ENCODE measurements at places on chromosomes 7 and 10.

- no peak for DNase-seq
Observed at GRCh38 chr10:13121500-13121854, 21.5 kb downstream of the OPTN start.

- no peak for DNase-seq
Observed at GRCh38 chr10:22666287-22667092, 47.9 kb downstream of the PIP4K2A start.

- no peak for DNase-seq
Observed at GRCh38 chr7:519484-520390, at the start of gene PDGFA. Gene PDGFA (minus strand): TSS chr7:519846. CDS start chr7:519001, 845 bp downstream.

DNA sequence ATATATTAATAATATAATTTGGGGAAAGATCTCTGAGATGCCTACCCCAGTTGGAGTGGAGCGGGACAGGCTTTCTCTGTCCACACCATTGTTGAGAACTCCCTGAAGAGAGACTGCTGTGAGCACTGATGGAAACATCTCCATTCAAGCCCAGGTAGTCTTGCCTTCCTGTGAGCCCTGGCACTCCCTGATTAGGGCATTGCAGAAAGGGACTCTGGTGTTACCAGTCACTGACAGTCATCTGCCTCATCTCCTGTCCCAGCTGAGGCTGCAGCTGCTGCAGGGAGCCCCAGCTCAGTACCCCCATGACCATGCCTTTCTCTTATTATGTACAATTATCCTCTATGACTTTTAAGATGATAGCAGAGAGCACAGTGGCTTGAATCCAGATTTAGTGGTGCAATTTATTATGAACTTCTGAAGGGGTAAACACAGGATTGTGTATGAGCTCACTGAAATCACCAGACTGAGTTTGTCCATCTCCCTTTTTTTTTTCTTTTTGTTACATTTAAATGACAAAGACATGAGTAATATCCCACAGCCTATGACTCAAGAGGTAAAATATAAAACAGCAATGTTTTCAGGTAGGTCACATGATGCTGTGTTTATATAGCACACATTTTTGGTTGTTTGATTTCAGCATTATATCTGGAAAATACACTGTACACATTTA lies 236.9 kb downstream of the SLC25A13 start:
- no peak for DNase-seq

DNA sequence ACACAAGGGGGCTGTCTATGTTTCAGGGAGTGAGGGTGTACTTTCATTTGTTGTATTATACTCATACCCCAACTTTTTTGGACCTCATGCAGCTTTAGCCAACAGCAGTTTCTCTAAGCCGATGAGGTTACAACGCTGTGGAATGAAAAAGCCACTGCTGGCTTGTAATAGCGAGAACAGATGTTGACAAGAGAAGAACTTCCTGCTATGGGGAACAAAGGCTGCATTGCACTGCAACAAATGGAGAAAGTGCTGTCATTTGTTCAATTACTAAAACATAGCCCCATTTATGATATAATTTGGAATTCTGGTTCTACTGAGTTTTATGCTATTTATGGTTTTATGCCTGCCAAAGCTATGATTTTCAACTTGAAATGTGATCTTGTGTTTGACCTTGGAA lies 104.2 kb upstream of the TMEM72 start:
- no peak for DNase-seq

DNA sequence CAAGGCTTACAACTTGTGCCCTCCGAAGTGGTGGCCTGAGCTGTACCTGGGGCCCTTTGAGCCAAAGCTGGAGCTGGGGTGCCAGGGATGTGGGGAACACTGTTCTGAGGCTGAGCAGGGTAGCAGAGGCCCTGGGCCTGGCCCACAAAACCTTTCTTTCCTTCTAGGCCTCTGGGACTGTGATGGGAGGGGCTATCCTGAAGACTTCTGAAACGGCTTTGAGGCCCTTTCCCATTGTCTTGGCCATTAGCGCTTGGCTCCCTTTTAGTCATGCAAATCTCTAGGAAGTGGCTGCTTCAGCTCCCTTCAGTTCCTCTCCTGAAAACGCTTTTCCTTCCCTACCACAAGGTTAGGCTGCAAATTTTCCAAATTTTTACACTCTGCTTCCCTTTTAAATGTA lies 16.8 kb upstream of the CRYGN start:
- DNase-seq: no peak

DNA sequence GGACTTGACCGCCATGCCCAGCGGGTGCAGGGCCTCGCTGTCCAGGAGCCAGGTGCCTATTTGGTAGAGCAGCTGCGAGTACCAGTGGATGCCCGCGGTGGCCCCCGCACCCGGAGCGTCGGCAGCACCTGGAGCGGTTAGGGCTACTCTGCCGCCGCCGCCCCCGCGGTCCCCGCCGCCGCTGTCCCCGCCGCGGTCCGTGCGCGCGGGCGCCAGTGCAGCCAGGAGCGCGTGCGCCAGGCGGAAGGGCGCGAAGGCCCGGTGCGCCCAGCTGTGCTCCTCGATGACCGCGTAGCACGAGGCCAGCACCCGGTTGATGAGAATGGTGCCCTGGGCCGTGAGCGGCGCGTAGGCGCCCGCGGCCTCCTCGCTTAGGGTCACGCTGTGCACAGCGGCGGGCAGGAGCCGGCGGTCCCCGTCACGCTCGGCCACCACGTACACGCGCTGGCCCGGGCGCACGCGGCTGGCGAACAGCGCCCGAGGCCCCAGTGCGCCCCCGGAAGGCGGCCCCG lies 9.3 kb downstream of the SHH start:
- DNase-seq: no peak

- no peak for DNase-seq
Observed at GRCh38 chr7:37771342-37771741, 77.1 kb upstream of the NME8 start.

DNA sequence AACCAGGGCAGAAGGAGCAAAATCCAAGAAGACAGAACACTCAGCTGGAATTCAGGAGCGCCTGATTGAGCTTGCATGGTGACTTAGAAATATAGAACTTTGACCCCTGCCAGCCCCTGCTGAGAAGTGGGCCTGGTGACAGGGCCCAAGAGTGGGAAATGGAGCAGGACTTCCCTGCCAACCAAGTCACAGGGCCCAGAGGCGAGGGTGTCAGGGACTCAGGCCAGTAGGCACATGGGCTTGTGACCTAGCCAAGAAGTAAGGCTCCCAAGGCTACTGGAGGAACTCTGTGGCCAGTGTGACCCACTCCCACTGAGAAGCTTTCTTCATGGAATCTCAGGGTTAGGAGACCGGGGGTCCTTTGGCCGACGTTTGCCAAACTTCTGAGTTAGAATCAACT lies 31.9 kb downstream of the LRRC20 start:
- no peak for DNase-seq

- DNase-seq: no peak
Observed at GRCh38 chr7:112908086-112908485, 117.9 kb upstream of the TMEM168 start.

- no peak for DNase-seq
Observed at GRCh38 chr7:39686261-39686924, 63.0 kb downstream of the RALA start.

- DNase-seq: no peak
Observed at GRCh38 chr7:73850781-73851207, 8.5 kb upstream of the METTL27 start.

- no peak for DNase-seq
Observed at GRCh38 chr7:92155108-92155739, 20.9 kb upstream of the CYP51A1 start.

DNA sequence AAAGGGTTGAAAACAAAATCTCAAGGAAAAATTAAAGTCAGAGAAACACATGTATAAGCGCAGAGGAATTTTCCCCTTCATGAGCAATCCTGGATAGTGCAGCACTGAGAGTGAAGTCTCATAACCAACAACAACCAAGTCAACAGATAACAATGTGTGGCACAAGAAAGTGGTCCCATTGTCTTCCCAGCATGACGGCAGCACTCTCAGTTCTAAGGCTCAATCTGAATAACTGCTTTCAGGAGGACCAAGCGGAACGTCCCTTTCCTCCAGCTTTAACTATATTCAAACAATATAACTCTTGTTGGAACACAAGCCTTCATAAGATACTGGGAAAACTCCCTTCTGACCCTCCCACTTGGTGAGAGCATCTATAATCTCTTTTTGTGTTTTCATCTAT lies 137.9 kb downstream of the RAPGEF5 start:
- no peak for DNase-seq

DNA sequence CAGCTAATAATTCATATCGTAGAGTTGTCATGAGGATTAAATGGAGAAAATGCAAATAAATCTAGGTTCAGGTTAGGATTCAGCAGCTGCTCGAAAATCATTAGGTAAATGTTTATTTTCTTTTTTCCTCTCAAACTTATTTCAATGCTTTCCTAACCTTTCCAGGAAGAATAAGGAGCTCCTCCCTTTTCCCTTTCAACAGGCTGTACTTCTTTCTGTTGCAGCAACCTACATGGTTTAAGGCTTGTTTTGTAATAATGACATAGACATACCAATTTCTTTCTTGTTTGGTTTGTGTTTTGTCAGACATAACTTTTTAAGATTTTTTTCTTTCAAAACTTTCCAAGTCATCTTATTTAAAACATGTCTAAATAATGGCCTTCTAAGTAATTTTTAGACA lies 18.2 kb downstream of the GPR141 start:
- DNase-seq: no peak

DNA sequence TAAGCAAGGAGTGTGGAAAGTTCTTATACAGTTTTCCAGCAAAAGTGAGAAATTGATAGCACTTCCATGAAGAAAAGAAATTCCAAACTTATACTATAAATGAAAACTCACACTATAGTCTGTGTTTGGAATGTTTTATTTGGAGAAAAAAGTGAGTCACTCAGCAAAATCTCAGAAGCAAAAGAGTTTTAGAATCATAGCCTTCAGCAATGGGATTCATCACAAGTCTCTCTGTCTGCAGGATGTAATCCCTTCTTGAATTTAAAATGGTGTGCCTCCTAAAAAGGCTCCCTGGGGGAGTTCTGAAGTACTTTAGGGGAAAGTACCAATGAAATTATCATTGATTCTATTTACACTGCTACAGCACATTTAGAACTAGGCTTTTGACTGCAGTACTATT lies 756.4 kb downstream of the XPNPEP1 start:
- DNase-seq: no peak

DNA sequence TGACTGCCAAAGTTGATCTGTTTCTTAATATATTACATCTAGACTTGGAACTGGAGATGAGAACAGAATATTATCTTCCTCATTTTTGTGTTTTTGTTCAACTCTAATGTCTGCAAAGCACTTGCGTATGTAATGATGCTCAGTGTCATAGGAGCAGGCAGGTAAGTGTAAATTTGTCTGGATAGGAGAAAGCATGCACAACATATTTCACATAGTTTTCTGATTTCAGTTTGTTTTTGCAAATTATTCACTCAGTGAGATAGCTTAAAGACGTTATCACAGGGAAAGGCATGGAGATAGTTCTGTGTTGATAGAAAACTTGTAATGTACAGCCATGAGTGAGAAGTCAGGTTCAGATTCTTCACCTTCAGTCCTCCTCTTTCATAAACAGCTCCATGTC lies 84.8 kb downstream of the CFTR start:
- DNase-seq: no peak

- DNase-seq: no peak
Observed at GRCh38 chr7:124785994-124786393, 20.4 kb upstream of the GPR37 start.

DNA sequence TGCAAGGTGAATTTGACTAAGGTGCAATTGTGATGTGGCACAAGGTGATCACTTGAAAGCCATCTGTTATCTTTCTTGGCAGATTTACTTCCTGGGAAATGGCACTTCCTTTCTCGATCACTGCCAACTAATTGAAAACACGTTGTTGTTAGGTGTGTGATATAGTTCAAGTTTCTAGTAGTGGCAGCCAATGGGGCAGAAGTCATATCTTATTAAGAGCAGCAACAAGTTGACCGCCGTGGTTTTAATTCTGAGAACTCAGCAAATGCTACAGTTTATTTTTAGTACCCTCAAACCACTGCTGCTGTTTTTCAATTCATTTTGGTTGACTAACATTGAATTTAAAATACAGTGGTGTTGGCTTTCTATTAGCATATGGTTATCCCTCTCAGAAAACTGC lies 1.6 kb downstream of the CHN2 start:
- DNase-seq: no peak

DNA sequence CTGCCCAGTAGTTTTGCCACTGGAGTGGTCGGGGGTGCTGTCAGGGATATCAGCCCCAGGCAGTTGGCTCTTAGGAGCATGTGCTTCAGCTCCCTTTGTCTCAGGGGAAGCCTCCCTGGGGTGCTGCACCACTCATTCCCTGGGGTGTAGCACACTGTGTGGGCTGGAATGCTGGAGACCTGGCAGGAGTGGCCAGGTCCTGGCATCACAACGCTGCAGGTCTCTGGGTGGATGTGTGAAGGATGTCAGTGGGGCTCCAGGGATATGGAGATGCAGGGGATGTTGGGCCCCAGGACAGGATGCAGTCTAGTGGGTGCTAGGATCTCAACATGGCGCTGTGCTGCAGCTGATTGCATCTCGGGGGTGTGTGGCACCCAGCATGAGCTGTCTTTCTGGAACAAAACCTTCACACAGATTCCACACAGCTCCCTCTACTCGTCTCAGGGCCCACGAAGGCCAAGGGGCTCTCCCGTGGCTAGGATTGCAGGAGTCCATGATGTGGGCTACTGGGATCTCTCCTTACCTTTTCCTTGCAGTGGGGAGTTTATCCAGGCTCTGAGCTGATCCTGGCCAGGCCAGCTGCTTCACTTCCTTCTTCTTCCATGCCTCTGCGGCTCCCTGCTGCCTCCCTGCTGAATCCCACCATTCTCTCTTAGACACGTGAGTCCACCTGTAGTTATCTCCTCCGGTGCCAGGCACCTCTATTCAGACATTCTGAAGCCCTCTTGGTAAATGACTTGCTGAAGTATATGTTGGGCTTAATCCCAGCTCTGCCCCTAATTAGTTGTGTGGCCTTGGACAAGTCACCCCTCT lies 295.1 kb downstream of the RPS24 start:
- no peak for DNase-seq

DNA sequence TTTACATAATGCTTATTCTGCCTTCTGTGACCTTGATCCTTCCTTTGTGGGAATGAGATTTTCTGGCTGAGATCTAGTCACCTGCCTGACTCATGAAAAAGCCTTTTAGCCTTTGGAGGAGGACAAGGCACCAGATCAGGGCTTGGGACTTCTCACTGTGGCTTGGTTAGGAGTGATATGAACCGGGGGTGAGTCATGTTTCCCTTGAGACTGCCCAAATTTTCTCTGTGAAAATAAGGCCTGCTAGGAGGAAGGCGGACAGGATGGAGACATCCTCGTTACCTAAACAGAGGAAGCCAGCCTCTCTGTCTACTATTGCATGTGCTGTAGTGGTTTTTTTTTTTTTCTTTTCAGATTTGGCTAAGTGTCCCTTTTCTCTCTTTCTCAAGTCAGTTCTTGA lies 57.8 kb downstream of the EVX1 start:
- DNase-seq: no peak

DNA sequence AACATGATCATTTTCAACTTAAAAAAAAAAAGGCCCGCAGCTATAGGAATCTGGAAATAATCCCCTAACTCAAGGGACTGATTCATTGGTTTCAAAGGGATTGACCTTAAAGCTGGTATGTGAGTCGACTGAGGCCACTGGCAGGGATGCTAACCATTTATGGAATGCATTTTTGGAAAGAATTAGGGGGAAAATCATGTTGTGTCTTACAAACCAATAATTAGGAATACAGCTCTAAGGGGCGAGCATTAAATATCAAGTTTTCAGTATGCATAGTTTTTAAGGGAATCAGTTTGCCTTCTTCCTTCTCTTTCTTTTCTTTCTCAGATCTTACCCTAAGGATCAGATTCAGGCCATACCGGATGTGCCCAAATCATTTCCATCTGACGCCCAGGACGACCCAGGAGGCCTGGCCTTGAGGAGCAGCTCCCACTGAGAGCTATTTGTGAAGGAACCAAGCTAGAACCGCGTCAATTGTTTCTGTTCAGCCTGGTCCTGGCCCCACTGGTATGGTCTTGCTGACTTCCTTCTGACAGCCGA lies 48.7 kb downstream of the BPGM start:
- DNase-seq: no peak

GRCh38 chr10:53256623-53257022 lies 484.0 kb upstream of the MBL2 start:
- no peak for DNase-seq
